Right ventricle myocardium superior (tissue), 1 donor: ENCODE measurements at places on chromosomes 5 and 9.

GRCh38 chr5:146645342-146645741, 129.4 kb upstream of the GPR151 start:
- no peak for DNase-seq

DNA sequence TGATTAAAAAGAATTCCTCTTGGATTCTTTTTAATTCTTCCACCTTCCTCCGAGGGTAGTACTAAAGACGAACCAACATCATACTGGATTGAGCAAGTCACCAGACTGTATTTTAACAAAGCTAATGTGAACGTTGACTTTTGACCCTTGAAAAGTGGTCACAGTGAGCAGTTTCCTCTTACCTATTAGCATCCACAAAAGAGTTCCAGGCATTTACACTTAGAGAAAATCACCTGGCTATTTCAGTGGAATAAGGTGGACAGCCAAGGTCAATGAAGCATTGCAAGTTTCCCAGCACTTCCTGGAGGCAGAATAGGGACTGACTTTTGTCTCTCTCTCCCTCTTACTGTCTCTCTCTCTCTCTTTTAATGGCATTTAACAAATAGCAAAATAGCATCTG, 145.1 kb upstream of the DAB2 start:
- DNase-seq: no peak

DNA sequence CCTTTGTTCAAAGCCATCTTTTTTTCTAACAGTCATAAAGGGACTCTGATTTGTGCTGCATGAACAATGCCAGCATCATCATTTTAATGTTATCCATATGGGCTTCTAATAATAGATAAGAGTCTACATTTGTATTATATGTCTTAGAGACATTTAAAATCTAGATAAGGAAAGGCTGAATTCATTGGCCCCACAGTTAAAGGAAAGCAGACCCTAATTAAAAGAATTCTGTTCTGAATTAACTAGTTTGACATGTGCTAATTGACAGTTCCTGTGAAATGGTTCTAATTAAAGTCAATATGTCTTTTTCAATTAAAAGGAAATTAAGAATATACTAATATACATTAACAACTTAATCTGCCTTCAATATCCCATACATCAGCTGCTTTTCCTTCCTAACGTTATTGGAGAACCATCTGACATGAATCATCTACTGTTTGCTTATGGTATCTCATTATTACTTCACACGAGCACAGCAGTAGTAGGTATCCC, 104.7 kb downstream of the NR2F1-AS1 start:
- no peak for DNase-seq

- DNase-seq: no peak
Measured at GRCh38 chr9:80932947-80933780, 756.2 kb downstream of the TLE1 start.

DNA sequence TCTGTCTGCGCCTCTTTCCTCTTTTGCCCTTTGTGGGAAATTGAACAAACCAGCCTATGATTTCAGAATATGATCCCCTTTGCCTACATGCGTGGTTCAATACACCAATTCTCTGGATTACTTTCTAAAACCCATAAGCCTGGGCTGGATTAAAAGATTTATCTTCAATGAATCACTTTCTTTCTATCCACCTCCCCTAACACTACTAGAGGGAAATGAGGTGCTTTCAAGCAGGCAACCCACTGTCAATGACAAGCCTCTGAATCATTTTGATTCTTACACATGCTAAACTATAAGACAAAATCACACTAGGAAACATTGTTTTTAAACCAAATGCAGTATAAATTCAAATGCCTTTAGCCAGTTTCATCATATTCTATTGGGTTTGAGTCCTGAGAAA, 257.5 kb downstream of the AGTPBP1 start:
- no peak for DNase-seq

- no peak for DNase-seq
Measured at GRCh38 chr9:132883349-132884294, 4.9 kb downstream of the SPACA9 start.

DNA sequence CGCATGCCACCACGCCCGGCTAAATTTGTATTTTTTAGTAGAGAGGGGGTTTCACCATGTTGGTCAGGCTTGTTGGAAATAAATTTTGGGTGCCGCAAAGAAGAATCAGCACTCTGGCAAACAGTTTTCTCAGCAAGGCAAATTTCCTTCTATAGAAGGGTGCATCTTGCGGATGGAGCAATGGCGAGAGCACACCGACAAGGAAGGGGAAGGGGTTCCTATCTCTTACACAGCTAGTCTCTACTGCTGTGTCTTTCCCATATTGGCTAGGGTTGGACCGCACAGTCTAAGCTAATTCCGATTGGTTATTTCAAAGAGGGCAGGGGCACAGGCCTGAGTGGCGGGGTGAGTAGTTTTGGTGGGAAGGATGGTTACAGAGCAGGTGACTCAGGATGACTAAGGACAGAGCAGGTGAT, 707 bp downstream of the GTF3C5 start:
- DNase-seq: no peak

- no peak for DNase-seq
Measured at GRCh38 chr5:33854733-33855151, 37.0 kb downstream of the ADAMTS12 start.

GRCh38 chr5:34639852-34640626, 16.1 kb upstream of the RAI14 start:
- DNase-seq: no peak

GRCh38 chr5:74074111-74074510, 448.1 kb downstream of the ARHGEF28 start:
- DNase-seq: no peak

DNA sequence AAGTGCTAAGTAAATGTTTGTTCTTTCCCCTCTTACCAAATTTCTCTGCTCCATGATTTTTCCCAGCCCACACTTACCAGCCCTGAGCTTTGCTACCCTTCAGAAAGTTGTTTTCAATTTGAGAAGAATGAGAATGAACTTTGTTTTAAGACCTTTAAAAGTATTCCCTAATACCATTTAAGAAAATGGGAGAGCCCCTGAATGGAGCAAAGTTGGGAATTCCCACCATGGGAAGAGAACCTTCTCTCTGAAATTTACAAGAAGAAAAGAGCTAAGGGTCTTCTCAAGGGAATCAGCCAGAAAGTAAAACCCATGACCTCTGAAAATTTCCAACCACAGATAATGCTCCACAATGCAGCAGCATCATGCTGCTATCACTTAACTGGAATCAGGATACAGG, 17.7 kb downstream of the ZNF366 start:
- DNase-seq: no peak

GRCh38 chr5:67133776-67134175, 62.8 kb downstream of the CD180 start:
- no peak for DNase-seq

DNA sequence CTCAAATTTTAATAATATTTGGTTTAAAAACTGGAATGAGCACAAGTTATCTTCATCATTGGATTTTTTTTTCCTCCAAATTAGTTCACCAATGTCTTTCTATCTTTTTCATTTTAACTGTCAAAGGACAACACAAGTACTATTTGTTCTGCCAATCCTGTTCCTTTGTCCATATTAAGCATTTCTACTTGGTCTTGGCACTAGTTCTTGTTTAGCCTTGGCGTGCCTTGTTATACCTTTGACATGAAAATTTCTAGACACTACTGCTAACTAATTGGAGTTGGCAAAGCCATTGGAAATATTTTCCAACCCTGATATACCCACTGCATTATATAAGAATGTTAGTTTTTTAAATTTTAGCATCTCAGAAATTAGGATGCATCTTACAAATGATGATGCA, 3.8 kb downstream of the SPINK6 start:
- DNase-seq: no peak

DNA sequence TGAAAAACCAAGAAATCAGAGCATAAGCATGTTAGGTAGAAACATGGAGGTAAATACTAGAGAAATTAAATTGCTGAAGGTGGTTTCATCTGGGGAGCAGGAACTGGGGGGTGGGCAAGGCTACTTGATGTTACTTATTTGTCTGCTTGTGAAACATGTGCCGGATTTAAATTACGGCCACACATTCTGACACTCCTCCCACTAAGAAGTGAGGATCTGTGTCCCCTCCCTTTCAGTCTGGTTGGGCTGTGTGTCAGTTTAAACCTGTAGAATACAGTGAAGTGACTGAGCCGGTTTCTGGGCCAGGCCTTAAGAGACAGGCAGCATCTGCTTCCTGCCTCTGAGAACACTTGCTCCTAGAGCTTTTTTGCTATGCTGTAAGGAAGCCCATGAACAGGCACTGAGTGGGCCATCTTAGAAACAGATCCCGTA, 2.3 kb upstream of the IARS1 start:
- no peak for DNase-seq
